ENCODE measurements at places on chromosomes 2 and 18.
A peak's percentile ranks its signal among the peaks of the same experiment; 100 is the strongest.

GRCh38 chr2:172011812-172012575 lies 12.2 kb downstream of the METAP1D start:
- DNase-seq: no peak

DNA sequence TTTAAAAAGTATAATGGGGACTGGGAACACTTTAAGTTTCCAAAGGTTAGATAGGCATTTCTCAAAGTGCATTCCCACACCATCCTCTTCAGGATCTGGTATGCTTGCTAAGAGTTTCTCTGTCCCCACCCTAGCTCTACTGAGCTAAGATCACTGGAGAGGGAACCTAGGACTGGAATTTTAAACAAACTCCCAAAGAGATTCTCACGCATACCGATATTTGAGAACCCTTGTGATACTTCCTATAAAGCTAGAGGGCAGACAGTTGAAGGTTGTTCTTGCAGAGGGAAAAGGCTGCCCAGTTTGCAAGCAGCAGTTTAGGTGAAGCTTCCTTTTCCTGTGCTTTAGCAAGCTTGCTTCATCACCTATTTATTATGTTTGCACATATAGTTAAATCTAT lies 3.6 kb downstream of the CNRIP1 start:
- no peak for DNase-seq

- DNase-seq: no peak
These were observed 362.6 kb upstream of the ID2 start for GRCh38 chr2:8319219-8319618.

DNA sequence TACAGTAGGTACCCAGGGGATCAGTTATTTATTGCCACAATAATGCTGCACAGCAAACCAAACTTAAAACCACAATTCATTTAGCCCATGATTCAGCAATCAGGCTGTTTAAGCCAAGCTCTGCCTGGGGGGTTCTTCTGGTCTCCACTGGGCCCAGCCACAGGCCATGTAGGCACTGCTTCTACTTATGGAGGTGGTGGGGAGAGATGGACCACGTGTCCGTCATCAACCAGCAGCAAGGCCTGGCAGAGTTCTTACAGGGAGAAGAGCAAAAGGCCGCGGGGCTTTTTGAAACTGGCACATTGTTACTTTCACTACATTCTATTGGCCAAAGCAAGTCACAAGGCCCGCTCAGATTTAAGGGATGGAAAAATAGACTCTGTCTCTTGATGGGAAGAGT lies 76.3 kb upstream of the DAPL1 start:
- no peak for DNase-seq

DNA sequence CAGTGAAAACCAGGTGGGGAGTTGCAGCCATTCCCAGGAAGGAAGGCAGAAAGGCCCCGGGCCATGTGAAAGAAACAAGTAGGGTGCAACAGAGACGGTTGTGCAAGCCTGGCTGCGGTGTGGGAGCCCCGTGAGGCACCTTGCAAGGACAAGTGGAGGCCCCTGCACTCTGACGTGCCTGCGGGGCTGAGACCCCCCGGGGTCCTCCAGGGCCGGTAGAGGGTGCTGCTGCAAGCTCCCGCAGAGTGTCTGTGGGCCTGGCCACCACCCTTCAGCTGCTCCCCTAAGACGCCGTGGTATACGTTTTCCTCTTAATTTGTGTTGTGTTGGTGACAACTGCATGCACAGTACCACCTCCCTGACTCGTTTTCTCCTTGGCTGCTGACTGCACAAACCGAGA lies 27.4 kb upstream of the MC5R start:
- DNase-seq: no peak

DNA sequence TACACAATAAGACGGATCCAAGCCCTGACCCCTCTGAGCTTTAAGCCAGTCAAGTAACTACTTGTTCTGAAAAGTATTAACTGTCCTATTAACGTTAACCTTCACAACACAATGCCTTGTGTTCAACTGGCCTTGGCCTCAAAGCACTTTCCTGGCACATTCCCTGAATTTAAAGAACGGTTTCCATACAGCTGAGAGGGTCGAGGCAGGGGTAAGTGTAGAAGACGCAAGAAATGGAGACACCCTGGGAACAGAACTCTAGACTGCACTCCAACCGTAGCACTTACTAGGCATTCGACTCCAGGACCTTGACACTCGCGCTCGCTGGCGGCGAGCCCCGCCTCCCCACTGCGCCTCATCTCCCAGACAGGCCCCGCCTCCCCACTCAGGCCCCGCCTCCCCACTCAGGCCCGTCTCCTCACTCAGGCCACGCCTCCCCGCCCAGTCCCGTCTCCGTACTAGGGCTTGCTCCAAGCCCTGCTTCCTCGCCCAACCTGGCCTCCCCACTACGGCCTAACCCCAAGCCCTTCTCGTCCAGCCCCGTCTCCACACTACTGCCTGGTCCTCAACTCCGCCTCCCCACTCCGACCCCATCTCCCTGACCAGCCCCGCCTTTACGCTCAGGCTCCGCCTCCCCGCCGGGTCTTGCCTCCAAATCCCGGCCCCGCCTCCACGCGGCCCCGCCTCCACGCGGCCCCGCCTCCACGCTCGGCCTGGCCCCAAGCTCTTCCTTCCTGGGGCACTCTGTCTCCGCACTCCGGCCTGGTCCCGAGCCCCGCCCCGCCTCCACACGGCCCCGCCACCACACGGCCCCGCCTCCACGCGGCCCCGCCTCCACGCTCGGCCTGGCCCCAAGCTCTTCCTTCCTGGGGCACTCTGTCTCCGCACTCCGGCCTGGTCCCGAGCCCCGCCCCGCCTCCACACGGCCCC lies 887 bp upstream of the TMEM87B start:
- peak; percentile 98 for DNase-seq
